ENCODE measurements at places on chromosomes 3 and 15. TPM values are rescaled to one million over a fixed set of nuclear protein-coding genes. Genes with fewer than 3 reads are reported as not detected.

The UBE2E2 gene
- total RNA-seq = 40.9 TPM

The CLSTN2 gene
- total RNA-seq = 12.0 TPM

DNA sequence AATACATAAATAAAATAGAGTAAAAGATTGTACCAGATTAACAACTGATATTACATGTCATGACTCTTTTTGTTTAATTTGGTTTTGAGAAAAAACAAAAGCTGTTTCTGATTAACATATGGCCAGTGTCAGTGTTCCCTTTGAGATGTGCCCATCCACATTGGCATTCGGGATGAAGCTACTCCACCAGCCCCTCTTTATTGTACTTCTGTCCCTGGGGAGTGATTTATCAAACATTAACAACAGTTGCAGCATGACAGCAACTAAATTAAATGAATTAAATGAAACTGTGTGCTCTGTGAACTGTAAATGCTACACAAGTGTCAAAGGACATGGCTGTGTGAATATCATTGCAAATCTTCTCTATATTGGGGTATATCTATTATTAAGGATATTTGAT is 25.9 kb upstream of the MTMR10 start:
- H3K27ac ChIP-seq = no peak overlapping the region
- H3K36me3 ChIP-seq = no peaks in the 10 kb centered on the region
- no peaks in the 10 kb centered on the region for H3K27me3 ChIP-seq
- peaks cover 4% of the 10 kb centered on the region for H3K4me1 ChIP-seq

The ZXDC gene
- total RNA-seq = 44.8 TPM

The SNX33 gene
- total RNA-seq = 20.2 TPM

DNA sequence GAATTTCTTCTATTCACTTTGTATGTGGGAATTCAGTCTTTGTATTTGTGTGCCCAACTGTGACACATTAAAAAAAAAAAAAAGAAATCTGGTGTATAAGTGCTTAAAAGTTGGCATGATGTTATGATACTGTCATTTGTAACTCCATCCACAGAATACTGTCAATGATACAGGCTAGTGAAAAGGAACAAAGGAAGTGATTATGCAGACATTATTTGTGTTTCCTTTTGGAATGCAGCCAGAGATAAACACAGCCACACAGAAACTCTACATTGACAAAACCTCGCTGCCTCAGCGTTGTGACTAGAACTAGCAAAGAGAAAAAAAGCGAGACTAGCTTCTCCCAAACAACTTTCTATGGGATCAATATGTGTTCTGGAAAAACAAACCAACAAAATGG is 519.2 kb upstream of the AGTR1 start:
- H3K36me3 ChIP-seq = no peaks in the 10 kb centered on the region
- no peaks in the 10 kb centered on the region for H3K27me3 ChIP-seq
- H3K4me1 ChIP-seq = no peaks in the 10 kb centered on the region
- no peak overlapping the region for H3K4me3 ChIP-seq

The GTF2E1 gene
- 19.4 TPM for total RNA-seq
